ENCODE measurements at places on chromosomes 3 and 15.

GRCh38 chr3:149845570-149846244 is 32.7 kb downstream of the RNF13 start:
- H3K36me3 ChIP-seq, result peaks cover 21% of the 10 kb centered on the region
- H3K27ac ChIP-seq, result no peak overlapping the region
- no peaks in the 10 kb centered on the region for H3K27me3 ChIP-seq
- peaks cover 6% of the 10 kb centered on the region for H3K4me1 ChIP-seq

GRCh38 chr3:19171794-19172193 is 23.5 kb downstream of the KCNH8 start:
- H3K36me3 ChIP-seq, result no peaks in the 10 kb centered on the region
- H3K27me3 ChIP-seq, result no peaks in the 10 kb centered on the region
- H3K4me1 ChIP-seq, result no peaks in the 10 kb centered on the region

GRCh38 chr15:39202641-39203040 is 378.2 kb upstream of the THBS1 start:
- no peaks in the 10 kb centered on the region for H3K36me3 ChIP-seq
- H3K4me3 ChIP-seq, result no peak overlapping the region
- no peaks in the 10 kb centered on the region for H3K4me1 ChIP-seq

- H3K27me3 ChIP-seq, result no peaks in the 10 kb centered on the region
- no peak overlapping the region for H3K27ac ChIP-seq
- no peak for DNase-seq
Observed at GRCh38 chr3:192861972-192862371, 55.7 kb downstream of the MB21D2 start.

DNA sequence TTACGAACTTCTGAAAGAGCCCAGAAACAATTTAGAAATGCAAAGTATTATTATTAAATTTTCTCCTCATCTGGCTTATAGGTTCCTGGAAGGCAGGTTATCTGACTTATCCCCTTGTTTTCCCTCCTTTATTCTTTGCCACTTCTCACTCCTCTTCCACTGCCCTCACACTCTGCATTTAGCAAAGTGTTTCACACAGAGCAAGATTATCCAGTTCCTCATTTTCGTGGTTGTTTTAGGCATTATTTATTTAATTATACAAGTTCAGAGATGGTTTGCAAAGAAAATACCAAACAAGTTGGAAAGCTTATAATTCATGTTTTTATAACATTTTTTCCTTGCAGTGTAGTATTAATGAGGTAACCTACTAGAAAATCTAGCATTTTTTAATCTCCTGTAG is 544.9 kb downstream of the NSUN3 start:
- H3K27me3 ChIP-seq, result no peaks in the 10 kb centered on the region
- no peak for DNase-seq
- no peaks in the 10 kb centered on the region for H3K4me1 ChIP-seq
- H3K27ac ChIP-seq, result no peak overlapping the region

DNA sequence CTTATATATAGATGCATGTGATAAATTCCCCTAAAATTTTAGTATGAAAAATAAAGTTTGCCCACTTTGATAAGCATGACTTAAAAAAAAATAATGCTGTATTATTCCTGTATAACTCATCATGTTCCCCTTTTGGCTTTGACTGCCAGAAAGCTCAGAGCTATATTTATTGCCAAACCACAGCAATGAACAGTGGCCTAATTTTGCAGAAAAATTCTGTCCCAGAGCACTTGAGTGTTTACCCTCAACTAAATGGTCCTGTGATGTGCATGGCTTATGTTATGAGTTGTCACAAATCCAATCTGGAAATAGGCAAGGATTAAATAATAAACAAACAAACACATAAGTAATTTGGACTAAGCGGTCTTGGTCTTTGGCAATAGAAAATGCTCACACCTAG is 276.7 kb downstream of the SLC9A9 start:
- H3K27ac ChIP-seq, result no peak overlapping the region
- no peaks in the 10 kb centered on the region for H3K27me3 ChIP-seq
- no peaks in the 10 kb centered on the region for H3K4me1 ChIP-seq
- H3K36me3 ChIP-seq, result no peaks in the 10 kb centered on the region
- no peak for DNase-seq
- H3K4me3 ChIP-seq, result no peak overlapping the region

DNA sequence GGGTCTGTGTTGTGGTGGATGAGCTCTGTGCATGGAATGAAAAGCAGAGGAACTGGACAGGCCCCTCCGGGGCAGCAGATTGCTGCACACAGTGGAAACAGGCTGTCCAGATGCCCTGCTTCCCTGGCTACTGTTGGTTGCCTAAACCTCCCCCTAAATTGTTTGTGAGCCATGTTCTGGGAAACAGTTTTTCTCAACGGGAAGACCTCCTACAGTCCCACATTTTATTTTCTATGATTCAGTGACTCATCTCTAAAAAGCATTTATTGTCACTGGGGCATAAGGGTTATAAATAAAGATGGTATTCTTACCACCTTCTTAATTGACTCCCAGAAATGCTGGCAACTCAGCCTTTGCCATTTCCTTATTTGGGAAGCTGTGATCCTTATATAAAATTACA is 20.3 kb upstream of the PTPN9 start:
- H3K4me1 ChIP-seq, result peaks cover 22% of the 10 kb centered on the region
- no peak overlapping the region for H3K4me3 ChIP-seq
- peaks cover 42% of the 10 kb centered on the region for H3K36me3 ChIP-seq
- H3K27ac ChIP-seq, result no peak overlapping the region
- no peak for DNase-seq

DNA sequence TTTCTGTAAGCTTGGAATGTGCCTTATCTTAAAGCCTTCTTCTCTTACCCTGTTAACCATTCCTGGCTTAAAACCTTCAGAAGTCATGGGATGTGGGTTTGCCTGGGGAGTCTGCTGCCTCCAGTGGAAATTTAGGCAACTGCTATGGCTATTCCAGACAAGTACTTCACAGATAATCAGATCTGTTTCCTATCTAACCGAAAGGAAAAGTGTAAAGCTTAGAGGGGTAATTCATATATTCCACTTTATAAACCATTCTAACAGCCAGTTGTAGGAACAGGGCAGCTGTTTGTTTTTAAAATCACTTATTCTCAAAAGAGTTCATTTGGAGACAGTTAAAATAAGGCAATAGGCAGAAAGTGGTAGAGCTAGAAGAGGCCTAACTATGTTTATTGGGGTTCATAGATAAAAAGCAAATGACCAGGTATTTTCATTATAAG is 219.9 kb downstream of the TCF12 start:
- no peak for DNase-seq
- H3K27ac ChIP-seq, result no peak overlapping the region
- H3K27me3 ChIP-seq, result no peaks in the 10 kb centered on the region
- H3K4me1 ChIP-seq, result peaks cover 27% of the 10 kb centered on the region

DNA sequence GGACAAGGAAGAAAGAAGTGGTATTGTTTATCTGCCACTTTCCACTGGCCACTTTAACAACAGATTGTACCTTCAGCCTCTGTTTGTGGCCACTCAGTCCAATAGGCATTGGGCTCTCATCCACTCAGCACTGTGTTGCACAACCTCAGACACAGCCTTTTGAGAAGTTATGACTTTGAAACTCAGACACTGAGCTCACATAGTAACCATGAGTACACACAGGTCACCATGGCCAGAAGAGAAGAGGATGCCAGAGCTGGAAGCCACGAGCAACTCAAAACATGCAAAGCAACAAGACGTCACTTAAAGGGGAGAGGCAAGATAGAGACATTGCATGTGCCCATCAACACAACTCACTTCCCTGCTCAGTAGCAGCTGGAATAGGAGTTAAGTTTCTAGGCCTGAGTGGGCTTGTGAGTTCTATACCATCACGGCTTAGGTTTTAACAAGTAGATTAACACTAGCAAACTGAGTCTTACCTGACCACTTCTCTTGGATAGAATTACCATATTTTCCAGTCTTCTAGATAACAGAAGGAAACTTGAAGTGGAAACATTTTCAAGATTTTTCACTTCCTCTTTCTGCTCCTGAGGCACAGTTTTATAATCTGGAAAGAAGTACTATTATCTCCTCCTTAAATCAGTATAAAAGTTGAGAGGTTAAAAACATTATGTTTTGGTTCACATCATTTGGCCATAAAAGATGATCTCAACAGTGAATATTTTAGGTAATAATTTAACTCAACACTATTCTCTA is 103.5 kb downstream of the IMPG2 start:
- no peaks in the 10 kb centered on the region for H3K27me3 ChIP-seq
- DNase-seq, result no peak
- no peaks in the 10 kb centered on the region for H3K36me3 ChIP-seq
- no peak overlapping the region for H3K4me3 ChIP-seq
- H3K27ac ChIP-seq, result no peak overlapping the region
- H3K4me1 ChIP-seq, result no peaks in the 10 kb centered on the region

GRCh38 chr15:25582886-25583285 is 144.1 kb upstream of the UBE3A start:
- no peaks in the 10 kb centered on the region for H3K36me3 ChIP-seq
- H3K27me3 ChIP-seq, result no peaks in the 10 kb centered on the region
- DNase-seq, result no peak
- no peaks in the 10 kb centered on the region for H3K4me1 ChIP-seq

GRCh38 chr3:16633948-16634347 is 28.7 kb upstream of the DAZL start:
- no peaks in the 10 kb centered on the region for H3K27me3 ChIP-seq
- H3K27ac ChIP-seq, result no peak overlapping the region
- H3K36me3 ChIP-seq, result no peaks in the 10 kb centered on the region
- no peak overlapping the region for H3K4me3 ChIP-seq
- no peaks in the 10 kb centered on the region for H3K4me1 ChIP-seq

DNA sequence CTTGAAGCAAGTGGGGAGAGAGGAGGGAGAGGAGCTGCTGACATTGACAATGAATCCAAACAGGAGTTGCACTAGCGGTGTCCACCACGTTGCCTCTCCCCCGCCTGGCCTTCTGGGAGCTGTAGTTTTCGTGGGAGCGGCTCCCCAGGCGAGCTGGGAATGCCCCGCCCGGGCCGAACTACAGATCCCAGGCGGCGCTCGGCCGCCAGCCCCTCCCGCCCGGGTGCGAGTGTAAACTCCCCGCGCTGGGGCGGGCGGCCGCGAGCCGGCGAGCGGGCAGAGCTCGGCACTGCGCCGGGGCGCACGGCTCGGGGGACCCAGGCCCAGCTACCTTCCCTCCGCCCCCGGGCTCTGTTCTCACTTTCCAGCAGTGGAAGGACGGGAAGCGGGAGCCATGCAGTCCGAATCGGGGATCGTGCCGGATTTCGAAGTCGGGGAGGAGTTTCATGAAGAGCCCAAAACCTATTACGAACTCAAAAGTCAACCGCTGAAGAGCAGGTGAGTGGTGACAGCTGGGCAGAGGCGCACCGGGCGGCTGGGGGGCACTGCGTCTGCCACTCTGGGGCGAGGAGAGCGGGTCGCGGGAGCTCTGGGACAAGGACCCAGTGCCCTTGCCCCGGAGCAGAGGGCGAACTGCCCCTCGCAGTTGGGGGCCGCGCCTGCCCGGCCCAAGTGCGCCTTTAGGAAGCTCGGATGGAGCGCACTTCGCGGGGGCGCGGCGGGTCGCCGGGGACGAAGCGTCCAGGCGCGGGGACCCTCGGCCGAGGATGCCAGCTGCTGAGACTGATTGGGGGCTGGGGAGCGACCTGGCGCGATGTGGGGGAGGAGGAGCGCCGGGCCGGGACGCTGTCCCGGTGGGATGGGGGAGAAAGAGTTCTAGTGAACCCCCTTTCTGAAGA is at the start of gene MITF:
Gene MITF (plus strand): TSS at position 261 of the 899 bp plus-strand sequence. CDS start 134 bp downstream, at position 395.
- peak within 1 kb of the TSS; percentile 83 for H3K27ac ChIP-seq
- H3K27me3 ChIP-seq, result no peaks in the 10 kb centered on the region
- H3K4me3 ChIP-seq, result peak within 1 kb of the TSS; percentile 78
- peaks cover 1% of the 10 kb centered on the region for H3K4me1 ChIP-seq

- H3K27me3 ChIP-seq, result no peaks in the 10 kb centered on the region
- no peak overlapping the region for H3K4me3 ChIP-seq
- H3K27ac ChIP-seq, result no peak overlapping the region
- DNase-seq, result no peak
- H3K36me3 ChIP-seq, result no peaks in the 10 kb centered on the region
Observed at GRCh38 chr3:33664195-33664594, 53.9 kb downstream of the CLASP2 start.

- H3K4me1 ChIP-seq, result peaks cover 84% of the 10 kb centered on the region
- no peak for DNase-seq
- H3K27ac ChIP-seq, result peak overlapping the region; percentile 1
- H3K4me3 ChIP-seq, result no peak overlapping the region
- H3K36me3 ChIP-seq, result peaks cover 15% of the 10 kb centered on the region
Observed at GRCh38 chr3:152399374-152399773, 130.6 kb downstream of the MBNL1 start.

DNA sequence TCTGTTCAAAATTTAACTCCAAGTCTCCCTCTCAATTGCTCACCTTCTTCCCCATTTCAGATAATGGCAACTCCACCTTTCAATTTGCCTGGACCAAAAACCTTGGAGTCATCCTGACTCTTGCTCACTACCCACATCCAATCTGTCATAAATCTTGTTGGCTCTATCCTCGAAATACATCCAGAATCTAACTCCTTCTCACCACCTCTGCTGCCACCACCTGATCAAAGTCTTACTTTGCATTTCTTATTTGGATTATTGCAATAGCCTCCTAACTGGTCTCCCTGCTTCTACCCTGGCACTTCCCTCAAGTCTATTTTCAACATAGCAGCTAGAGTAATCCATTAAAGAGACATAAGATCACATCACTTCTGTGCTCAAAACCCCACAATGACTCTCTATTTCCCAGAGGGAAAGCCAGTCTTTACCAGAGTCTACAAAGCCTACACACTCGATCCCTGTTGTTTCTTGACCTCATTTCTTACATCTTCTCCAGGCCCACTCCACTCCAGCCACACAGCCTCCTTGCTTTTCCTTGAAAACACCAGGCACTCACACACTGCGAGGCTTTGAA is 86.6 kb downstream of the GPR156 start:
- no peak overlapping the region for H3K27ac ChIP-seq
- H3K36me3 ChIP-seq, result no peaks in the 10 kb centered on the region
- no peaks in the 10 kb centered on the region for H3K27me3 ChIP-seq

- no peak for DNase-seq
- no peak overlapping the region for H3K4me3 ChIP-seq
- no peaks in the 10 kb centered on the region for H3K36me3 ChIP-seq
- no peak overlapping the region for H3K27ac ChIP-seq
- no peaks in the 10 kb centered on the region for H3K4me1 ChIP-seq
Observed at GRCh38 chr3:173826901-173827609, 429.5 kb downstream of the NLGN1 start.

DNA sequence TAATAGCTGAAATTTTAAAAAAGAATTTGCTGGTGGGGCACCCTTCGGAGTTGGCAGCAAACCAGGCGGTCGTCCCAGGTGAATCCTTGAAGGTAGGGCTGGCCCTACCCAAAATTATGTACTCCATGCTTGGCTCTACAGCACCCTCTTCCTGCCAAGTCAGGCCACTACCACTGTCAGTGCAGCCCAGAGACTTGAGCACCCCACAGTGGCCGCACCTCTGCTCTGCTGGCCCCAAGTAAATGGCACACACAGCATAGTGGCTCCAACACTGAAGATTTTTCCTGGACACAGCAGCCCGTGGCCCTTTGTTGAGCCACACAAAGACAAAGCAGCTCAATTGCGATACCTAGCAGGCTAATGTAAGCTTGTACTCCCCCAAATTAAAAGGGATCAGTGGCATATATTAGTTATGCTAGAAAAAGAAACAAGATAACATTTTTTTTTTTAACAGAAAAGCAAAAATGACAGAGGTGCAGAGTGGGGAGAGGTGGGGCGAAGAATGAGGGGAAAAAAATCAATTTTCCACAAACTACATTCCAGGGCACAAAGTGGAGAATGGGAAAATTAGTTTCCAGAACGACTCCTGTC is 250.5 kb downstream of the UACA start:
- H3K27me3 ChIP-seq, result no peaks in the 10 kb centered on the region
- H3K4me1 ChIP-seq, result peaks cover 3% of the 10 kb centered on the region
- no peak for DNase-seq
- H3K4me3 ChIP-seq, result no peak overlapping the region

- H3K27ac ChIP-seq, result no peak overlapping the region
- no peak overlapping the region for H3K4me3 ChIP-seq
- H3K36me3 ChIP-seq, result no peaks in the 10 kb centered on the region
- H3K4me1 ChIP-seq, result peaks cover 12% of the 10 kb centered on the region
- no peaks in the 10 kb centered on the region for H3K27me3 ChIP-seq
- DNase-seq, result no peak
Observed at GRCh38 chr3:184816614-184817013, 4.6 kb downstream of the VPS8 start.
